CD4-positive, alpha-beta memory T cell (primary cell): ENCODE measurements at places on chromosomes 2 and 18.

DNA sequence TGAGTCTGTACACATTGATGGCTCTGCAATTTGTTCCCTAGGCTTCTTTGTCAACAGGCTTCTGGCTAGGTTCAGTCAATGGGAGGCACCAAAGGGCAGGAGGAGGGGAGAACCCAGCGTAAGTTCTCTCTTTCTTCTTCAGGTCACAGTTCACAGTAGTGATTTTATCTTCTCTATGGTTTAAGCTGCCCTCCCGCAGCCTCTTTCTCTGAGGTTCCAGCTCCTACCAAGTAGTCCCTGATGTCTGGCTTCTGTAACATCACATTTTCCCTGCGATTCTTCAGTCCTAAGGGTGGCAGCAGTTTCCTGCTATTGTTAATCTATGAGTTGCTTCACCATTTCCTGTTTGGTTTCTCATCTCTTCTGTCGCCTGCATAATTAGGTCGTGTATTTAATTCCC is 107.4 kb downstream of the CPO start:
- peak; percentile 43 for DNase-seq
- no peak overlapping the region for H3K27ac ChIP-seq
- peaks cover 9% of the 10 kb centered on the region for H3K4me1 ChIP-seq
- H3K36me3 ChIP-seq, result no peaks in the 10 kb centered on the region
- no peak overlapping the region for H3K4me3 ChIP-seq

GRCh38 chr2:31893094-31893493 is 117.7 kb downstream of the MEMO1 start:
- no peak overlapping the region for H3K27ac ChIP-seq
- peaks cover 6% of the 10 kb centered on the region for H3K4me1 ChIP-seq
- no peak overlapping the region for H3K4me3 ChIP-seq

GRCh38 chr2:175769200-175769599 is 232.9 kb downstream of the LNPK start:
- H3K4me1 ChIP-seq, result no peaks in the 10 kb centered on the region
- no peaks in the 10 kb centered on the region for H3K36me3 ChIP-seq
- H3K4me3 ChIP-seq, result no peak overlapping the region
- DNase-seq, result no peak
- H3K27me3 ChIP-seq, result no peaks in the 10 kb centered on the region

DNA sequence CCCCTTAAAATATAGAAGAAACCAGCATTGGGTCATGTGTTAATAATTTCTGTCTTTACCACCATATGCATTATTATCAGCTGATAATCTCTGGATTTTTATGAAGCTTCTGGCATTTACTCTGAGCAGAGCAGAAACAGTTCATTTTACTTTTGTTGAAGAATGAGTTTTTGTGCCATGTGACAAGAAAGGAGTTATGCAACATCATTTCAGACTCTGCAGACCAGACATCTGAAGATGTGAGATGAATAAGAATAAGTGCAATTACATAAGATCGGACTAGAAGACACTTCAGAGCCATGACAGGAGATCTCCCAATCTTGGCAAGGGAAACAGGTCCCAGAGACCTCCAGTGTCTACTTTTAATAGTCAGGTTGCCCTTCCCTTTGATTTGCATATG is 869.4 kb upstream of the VRK2 start:
- no peak overlapping the region for H3K4me3 ChIP-seq
- no peak overlapping the region for H3K27ac ChIP-seq
- DNase-seq, result no peak
- no peaks in the 10 kb centered on the region for H3K36me3 ChIP-seq
